ENCODE measurements at places on chromosomes 1 and 21.

DNA sequence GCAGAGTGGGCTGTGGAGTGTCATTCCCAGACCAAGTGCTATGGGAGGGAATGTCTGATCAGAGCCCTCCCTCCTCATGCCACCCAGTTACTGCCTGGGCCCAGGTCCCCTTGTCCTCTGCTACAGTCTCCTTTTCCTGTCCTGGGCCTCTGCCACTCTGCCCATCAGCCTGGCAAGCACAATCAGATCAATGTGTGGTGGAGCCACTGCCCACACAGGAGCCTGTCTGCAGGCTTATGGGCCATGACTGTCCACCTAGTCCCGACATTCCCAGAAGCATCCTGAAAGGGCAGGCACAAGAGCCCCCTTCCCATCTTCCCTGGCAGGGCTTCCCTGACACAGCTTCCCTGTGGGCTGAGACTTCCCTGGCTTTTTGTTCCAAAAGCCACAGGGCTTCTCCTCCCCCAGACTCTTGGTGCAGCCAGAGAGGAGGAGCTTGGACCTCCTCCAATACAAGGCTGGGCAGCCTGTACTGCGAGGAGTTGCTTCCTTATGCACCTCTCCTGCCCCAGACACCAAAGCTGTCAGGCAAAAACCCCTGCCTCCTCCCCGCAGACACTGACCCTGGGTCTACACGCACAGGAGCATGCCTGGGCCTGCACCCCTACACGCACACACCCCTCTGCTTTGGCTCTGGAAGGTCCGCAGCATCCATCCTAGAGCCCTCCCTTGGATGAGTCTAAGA is 29.2 kb upstream of the CNTN2 start:
- DNase-seq, result peak; percentile 62

GRCh38 chr1:219806642-219807041 is 121.7 kb downstream of the SLC30A10 start:
- DNase-seq, result no peak

GRCh38 chr1:238628110-238628509 is 737.4 kb upstream of the ZP4 start:
- DNase-seq, result no peak

GRCh38 chr1:208432346-208432745 is 188.2 kb upstream of the PLXNA2 start:
- no peak for DNase-seq

- DNase-seq, result no peak
Observed at GRCh38 chr1:60088620-60089155, 15.1 kb upstream of the C1orf87 start.

DNA sequence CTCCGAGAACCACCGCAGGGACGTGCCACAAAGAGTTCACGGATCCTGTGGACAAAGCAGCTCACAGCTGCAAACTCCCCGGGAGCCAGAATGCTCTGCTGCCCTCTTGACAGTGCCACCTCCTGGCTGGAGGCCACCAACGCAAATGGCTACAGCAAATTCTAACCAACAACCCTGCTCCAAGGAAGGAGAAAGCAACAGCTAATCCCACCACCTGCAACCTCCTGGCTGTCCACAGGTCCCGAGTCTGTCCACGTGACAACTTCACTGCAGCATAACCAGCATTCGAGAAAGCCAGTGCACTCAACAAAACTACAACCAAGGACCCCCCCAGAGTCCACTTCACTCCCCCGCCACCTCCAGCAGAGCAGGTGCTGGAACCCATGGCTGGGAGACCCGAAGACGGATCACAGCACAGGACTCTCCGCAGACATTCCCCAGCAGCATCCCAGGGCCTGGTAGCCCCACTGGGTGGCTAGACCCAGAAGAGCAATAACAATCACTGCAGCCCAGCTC is 17.3 kb downstream of the POFUT2 start:
- DNase-seq, result no peak

DNA sequence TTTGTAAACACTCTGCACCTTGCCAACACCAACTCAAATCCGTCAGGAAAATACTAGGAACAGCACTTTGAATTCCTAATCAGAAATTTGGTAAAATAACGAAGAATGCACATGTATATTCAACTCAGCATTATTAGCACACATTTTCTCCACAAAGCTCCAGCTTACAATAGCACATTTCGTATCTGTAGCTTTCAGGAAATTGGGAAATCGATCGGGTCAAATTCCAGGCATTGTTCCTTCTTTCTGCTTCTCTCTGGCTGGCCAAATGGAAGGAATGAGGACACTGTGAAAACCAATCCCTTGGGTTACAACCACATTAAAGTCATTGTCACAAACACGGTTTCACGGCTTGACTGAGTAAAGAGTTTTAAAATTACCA is 58.6 kb downstream of the NPHP4 start:
- DNase-seq, result peak; percentile 77

GRCh38 chr21:42725416-42725930 is 72.1 kb downstream of the PDE9A start:
- DNase-seq, result no peak
